ENCODE measurements at places on chromosomes 1 and 21. TPM values are rescaled to one million over a fixed set of nuclear protein-coding genes. Genes with fewer than 3 reads are reported as not detected.

Gene BLZF1
- 33.0 TPM for total RNA-seq

Gene ILF2
- total RNA-seq: 250 TPM

Gene PTPN7
- total RNA-seq: 2.3 TPM

Gene TINAGL1
- total RNA-seq: 149 TPM

Gene PDC
- not detected for total RNA-seq

Gene CD84
- total RNA-seq: not detected

Gene RUSC1
- 38.1 TPM for total RNA-seq

Gene LENEP
- not detected for total RNA-seq
